ENCODE measurements at places on chromosomes 4 and X. TPM values are rescaled to one million over a fixed set of nuclear protein-coding genes. Genes with fewer than 3 reads are reported as not detected.

GRCh38 chrX:155334486-155335336 lies at the start of gene CLIC2:
TSS of gene CLIC2 (minus strand) at chrX:155334614. CDS start at chrX:155334427, 187 bp downstream.
- no peaks in the 10 kb centered on the region for H3K27me3 ChIP-seq
- peak within 1 kb of the TSS; percentile 80 for H3K27ac ChIP-seq
- DNase-seq: peak; percentile 40

DNA sequence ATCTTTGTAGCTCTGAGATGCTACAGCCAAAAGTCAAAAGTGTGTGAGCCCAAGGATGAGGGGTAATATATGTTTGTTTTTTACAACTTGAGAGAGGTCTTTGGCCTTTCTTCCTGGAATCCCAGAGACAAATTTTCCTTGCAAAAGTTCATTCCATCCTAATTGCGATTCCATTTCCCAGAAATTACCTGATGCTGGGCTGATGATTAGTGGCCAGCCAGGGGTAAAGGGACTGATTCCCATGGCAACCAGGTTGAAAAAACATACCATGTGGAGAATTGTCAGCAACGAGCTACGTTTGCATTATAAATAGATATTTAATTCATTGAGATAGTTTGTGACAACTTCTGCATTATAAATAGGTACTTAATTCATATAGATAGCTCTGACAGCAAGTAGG lies 17.8 kb downstream of the IGSF1 start:
- no peak for DNase-seq
- peaks cover 32% of the 10 kb centered on the region for H3K27me3 ChIP-seq
- H3K27ac ChIP-seq: no peak overlapping the region

DNA sequence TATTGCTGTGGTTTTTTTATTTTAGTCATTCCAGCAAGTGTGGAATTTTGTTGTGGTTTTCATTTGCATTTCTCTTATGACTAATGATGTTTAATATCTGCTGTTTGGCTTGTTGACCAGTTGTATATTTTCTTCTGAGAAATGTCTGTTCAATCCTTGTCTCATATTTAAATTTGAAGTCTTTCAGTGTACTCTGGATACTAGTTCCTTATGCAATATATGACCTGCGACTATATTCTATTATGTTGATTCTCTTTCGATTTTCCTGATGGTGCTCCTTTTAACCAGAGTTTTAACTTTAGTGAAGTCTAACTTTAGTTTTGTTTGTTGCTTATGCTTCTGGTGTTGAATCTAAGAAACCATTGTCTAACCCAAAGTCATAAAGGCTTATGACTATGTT lies 1528.0 kb downstream of the TECRL start:
- H3K4me1 ChIP-seq: no peaks in the 10 kb centered on the region
- H3K36me3 ChIP-seq: no peaks in the 10 kb centered on the region
- no peak overlapping the region for H3K4me3 ChIP-seq
- DNase-seq: no peak
- no peaks in the 10 kb centered on the region for H3K27me3 ChIP-seq

The GPRASP2 gene
- 19.3 TPM for total RNA-seq

The SLC10A4 gene
- total RNA-seq: 0.32 TPM
